ENCODE measurements at places on chromosomes 5 and 9.

DNA sequence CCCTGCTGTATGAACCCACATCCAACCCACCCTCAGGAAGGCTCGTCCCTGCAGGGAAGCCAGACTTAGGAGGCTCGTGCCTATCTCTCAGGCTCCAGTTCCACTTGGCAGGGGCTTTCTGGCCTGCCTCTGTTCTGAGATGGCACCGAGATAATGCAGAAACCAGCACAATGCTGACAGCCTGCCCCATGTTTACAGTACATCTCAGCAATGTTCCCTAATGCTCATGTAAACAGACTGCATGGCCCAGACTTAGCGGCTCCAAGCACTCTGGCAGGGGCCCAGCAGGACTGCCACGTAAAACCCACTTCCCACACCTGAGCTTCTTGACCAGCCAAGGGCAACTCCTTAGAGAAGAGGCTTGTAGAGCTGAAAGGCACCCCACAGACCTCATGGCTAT, 499.5 kb upstream of the BRINP1 start:
- DNase-seq: no peak

DNA sequence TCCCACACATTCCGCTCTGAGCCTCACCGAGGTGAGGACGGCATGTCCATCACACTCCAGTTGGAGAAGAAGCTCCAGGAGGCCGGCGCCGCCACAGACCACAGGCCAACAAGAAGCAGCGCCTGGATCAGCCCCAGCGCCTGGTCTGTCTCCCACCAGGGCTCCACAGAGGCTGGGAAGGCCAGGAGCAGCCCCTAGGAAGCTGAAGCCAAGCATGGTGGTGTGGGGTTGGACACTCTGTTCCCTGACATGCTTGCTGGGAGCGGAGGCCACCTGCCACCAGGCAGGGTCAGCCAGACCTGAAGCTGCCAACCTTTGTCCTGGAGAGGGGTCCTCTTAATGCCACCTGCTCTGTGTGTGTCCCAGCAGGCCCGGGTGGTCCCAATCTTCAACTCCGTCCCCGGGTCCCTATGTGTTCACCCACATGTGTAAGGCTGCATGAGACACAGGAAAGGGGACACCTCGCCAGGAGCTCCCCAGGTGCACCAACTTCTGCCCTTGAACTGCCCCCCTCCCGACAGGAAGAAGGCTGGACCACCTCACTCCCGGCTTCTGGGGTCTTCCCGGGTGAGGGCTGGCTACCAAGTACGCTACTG, 140.1 kb upstream of the PPP1R26 start:
- no peak for DNase-seq

GRCh38 chr9:1927546-1927945, 87.6 kb upstream of the SMARCA2 start:
- DNase-seq: no peak

- DNase-seq: no peak
Observed at GRCh38 chr9:83327750-83328622, 210.2 kb downstream of the FRMD3 start.

DNA sequence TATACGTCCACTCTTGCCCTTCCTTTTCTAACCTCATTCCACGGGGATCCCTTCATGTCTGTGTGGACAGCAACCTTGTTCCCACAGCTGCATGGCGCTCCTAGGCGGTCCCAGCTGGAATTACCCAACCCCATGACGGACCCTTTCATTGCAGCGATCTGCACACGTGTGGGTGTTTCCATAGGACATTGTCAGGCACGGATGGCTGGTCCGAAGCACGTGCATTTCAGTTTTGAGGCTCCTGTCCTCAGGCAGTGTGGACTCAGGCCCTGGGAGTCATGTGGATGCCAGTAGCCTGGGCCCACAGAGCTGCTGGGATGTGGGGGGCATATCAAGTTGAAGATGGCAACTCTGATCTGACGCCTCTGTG, 15.0 kb downstream of the CARD19 start:
- DNase-seq: no peak

GRCh38 chr5:169567079-169567478, 16.5 kb upstream of the SPDL1 start:
- no peak for DNase-seq

- no peak for DNase-seq
Observed at GRCh38 chr5:100502684-100503083, 32.5 kb upstream of the FAM174A start.

DNA sequence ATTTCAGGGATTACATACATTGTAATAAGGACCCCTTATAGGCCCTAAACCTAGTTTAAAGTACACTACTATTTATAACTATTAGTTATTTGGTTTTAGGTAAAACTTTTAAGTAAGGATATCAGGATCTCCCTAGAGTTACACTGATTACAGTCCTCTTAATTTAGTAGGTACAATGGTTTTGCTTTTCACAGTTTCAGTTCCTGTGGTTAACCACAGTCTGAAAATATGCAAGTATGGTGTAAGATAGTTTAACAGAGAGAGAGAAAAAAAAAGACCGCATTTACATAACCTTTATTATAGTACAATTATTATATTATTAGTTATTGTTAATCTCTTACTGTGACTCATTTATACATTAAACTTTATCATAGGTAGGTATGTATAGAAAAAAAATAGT, 725.3 kb upstream of the PTPRD start:
- DNase-seq: no peak

DNA sequence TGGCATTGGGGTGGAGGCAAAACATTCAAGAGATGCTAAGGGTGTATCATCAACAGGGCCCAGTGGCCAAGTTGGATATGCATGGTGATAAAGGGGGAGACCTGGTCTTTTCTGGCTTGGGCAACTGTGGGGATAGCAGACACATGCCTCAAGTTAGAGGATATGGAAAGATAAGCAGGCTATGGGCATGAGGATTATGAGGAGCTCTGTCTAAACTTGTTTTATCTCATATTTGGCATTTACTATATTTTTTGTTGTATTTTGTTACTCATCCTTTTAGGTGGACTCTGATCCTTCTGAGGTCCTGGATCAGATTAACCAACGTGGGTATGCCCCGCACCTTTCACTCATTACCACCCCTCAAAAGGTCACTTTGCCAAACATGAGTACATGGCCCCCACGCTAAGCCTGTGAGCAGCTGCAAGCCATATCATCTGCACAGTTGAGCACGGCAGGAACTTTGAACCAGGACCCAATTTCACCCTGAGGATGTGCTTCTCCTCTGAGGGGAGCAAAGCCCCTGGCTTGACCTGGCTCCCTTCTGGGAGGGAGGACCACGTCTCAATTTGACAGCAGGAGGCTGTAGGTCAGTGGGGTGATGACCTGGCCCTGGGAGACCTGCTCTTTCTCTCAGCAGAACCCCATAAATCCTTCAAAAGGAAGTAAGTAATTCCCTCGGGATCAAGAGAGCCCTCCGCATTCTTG, 71.1 kb upstream of the CD180 start:
- no peak for DNase-seq

- no peak for DNase-seq
Observed at GRCh38 chr9:28079677-28080076, 506.4 kb upstream of the C9orf72 start.

DNA sequence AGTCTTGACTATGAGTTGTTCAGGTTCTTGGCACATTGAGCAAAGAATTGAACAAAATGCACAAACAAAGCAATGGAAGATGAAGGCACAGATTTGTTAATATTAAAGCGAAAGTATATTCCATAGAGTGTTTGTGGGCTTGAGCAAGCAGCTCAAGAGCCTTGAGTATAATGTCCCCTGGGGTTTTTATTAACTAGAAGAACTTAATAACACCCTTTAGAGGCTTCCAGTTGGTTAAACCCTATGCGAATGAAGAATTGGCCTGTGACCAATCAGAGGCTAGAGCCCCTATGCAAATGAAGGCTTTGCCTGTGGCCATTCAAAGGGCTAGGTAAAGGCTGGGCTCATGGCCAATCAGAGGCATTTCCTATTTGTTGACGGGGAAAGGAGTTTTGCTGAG, 135.3 kb upstream of the IL12B start:
- no peak for DNase-seq

GRCh38 chr5:112342389-112342788, 76.7 kb downstream of the EPB41L4A start:
- no peak for DNase-seq
